ENCODE measurements at places on chromosomes 11 and 22.

DNA sequence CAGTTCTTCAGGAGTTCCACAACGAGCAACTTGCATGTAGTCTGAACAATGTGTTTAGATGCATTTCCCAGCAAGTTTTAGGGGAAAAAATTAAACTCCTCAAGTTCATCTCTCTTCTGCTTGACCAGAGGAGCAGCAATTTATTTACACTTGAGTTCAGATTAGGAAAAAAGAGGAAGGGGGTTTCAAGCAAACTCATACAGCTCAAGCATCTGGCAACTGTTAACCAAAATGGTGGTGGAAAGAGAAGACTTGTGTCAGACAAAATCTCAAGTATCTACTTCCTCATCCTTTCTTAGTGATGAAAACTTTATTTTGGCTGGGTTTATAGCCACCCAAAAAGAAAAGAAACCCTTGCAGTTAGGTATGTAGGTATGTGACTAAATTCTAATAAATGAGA, 29.1 kb upstream of the PICALM start:
- DNase-seq = no peak

GRCh38 chr11:115051938-115052590, 373.7 kb downstream of the NXPE2 start:
- DNase-seq = no peak

- DNase-seq = no peak
Observed at GRCh38 chr11:30990625-30991296, 378.8 kb downstream of the DCDC1 start.

DNA sequence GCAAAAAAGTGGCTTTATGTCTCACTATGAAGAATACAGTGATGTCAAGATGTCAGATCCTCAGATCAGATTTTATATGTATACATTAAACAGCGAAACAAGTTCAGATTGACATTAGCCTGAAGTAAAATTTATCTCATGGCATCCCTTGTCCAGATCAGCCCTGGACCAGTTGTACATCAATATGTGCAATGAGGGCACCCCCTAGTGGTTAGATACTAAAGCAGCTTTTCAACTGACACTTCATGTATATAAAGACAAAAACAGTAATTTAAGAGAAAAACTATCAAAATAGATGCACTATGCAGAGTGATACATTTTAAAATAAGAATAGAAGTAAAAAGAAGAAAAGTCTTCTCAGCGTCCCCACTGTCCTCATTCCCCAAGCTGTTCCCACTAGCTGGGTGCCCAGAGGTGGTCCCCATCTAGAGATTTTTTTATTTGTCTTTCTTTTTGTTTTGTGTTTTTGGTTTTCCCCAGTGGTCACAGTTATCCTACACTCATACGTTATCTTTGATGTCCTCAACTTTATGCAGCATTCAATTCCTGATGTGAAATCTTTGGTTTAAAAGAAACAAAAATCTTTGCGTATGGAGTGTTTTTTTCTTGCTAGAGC, 2193.4 kb upstream of the RAG2 start:
- peak; percentile 33 for DNase-seq

- DNase-seq = no peak
Observed at GRCh38 chr11:66745356-66746235, 16.6 kb upstream of the SPTBN2 start.

GRCh38 chr11:130071211-130071712, 1.6 kb downstream of the APLP2 start:
- DNase-seq = peak; percentile 52
